ENCODE measurements at places on chromosomes 3 and 15. TPM values are rescaled to one million over a fixed set of nuclear protein-coding genes. Genes with fewer than 3 reads are reported as not detected.

Gene PPP1R14D
- total RNA-seq = not detected

Gene TRPM1
- not detected for total RNA-seq

DNA sequence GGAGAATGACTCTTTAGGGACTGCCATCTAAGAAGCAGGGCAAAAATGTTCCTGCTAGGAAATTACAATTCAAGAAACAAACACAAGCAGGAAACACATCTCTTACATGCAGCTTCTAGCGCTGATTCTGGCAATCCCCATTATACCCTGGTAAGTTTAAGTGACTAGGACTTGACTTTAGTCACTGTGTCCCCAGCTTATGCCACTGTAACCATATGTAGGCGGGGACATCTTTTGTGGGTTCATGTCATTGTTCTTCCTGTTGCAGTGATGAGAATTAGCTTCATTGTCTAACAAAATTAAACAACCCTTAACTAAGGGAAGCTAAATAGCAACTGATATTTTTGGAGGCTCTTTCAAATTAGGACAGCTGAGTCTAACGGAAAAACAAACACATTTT is 17.9 kb upstream of the FAM81A start:
- DNase-seq = no peak

GRCh38 chr15:41944313-41944940 is 27.9 kb downstream of the EHD4 start:
- peak; percentile 91 for DNase-seq

DNA sequence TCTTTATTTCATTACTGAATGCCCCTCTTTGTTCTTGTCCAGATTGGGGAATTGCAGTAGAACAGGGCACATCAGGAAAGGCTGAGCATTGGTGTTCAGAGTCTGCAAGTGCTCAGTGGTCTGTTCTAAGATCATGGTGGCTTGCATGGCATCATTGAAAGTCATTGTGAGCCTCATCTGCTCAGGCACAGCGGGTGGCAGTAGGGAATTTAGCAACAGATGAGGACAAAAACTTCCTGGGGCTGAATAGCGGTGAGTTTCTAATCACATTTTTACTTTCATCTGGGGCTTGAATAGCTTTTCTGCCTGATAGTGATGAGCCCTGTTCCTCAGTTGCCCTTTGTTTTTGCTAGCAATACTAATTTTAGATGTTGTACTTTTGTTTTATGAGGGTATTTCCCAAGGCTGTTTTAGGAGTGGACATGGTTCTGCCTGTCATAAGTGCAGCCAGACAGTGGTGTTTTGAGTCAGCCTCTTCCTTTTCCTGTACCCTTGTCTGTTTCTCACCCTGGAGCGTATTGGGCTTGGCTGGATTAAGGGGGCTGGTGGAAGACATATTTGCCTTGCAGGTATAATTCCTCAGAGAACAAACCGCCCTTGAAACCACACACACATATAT is 127.2 kb upstream of the IL12A start:
- no peak for DNase-seq

GRCh38 chr3:126476166-126477060 is 722 bp upstream of the ZXDC start:
- DNase-seq = peak; percentile 36

GRCh38 chr15:26758079-26758478 is 14.8 kb downstream of the GABRB3 start:
- DNase-seq = no peak

DNA sequence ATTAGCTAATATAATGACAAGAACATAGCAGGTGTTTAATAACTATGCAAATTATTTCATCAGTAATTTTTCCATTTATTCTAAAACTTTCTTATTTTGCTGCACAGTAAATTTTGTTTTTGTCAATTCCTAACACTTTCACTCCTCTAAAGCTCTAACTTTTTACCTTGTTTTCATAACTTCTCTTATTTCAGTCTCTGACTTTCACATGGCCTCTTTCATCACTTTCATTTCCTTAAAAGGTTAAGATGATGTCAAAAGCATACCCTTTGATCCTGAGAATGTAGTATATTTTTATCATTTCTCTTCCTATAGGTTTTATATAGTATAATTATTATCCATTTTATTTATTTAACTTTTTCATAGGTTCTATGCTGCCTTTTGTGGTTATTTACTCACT is 1325.8 kb upstream of the ALCAM start:
- DNase-seq = no peak

Data from fibroblast of the aortic adventitia (primary cell).